Stimulated activated CD4-positive, alpha-beta T cell treated with anti-CD3 and anti-CD28 coated beads, Interleukin-4, amount 100 ng/mL, for 4 hours (primary cell): ENCODE measurements at places on chromosomes 3 and 15.

DNA sequence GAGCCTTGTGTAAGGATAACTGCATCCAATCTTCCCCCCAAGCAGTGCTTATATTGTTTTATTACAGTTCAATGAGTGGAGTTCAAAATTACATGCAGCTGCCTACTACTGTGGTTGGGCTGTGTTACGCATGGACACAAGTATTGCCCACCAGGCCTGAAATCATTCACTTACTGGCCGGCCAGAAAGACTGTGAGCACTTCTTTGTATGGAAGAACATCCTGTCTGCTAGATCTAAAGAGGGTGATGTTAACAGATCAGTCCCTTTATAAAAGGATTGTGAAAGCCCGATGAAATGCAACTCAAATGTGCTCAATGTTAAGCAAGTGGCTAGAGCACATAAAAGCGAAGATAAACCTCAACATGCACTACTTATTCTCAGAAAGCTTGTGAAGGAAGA is 132.5 kb downstream of the FOXP1 start:
- no peak for DNase-seq

GRCh38 chr15:63600001-63600615 is 2.9 kb downstream of the FBXL22 start:
- peak; percentile 7 for DNase-seq

- DNase-seq, result no peak
Measured at GRCh38 chr3:22996920-22997571, 206.1 kb upstream of the UBE2E2 start.

DNA sequence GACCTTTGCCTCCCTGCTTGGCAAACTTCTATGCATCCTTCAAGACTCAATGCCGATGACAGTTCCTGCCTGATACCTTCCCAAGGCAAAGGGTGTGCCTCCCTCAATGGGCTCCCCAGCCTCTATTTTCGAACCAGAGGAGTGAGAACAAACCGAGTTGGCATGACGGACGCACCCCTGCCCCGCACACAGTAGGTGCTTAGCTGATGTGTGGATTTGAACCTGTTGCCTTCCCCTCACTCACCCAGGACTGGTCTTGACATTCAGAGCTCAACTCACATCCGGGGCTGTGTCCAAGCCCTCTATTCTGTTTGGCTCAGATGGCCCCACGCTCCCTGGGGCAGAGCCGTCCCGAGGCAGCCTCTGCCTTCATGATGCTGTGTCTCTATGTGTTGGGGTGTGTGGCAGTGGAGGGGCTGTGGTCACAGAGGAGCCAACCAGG is 52.2 kb upstream of the SLC6A11 start:
- no peak for DNase-seq

GRCh38 chr15:66767240-66767659 is 65.2 kb downstream of the SMAD6 start:
- DNase-seq, result no peak

DNA sequence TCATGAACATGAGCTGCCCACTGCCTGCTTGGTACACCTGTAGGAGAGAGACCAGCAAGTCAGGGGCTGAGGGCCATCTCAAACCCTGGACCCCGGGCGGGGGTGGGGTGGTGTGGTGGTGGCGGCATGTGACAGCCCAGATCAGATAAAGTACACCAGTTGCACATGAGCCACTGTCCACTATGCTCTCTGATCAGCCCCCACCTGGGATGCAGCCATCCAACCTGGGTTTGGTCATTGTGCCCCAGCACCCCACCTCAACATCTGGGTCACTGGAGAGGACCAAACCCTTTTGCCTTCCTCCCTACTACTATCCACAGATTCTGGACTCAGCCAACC is 3.0 kb upstream of the NCKIPSD start:
- DNase-seq, result no peak

DNA sequence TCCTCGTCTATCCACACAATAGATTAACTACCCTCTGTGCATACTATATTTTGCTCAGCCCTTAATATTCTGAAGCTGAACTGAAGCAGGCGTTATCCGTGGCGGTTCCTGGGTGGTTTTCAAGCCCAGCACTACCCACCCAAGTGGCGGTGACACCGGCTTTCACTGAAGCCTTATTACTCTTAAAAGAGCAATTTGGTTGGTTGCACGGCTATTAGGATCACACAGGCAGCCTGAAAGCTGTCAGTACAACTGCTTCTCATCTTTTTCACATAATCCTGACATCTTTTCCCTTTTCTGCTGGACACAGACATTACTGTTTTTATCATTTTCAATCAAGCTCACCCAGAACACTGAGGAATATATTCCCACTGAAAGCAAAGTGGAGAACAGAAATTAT is 525.3 kb upstream of the ZNF717 start:
- no peak for DNase-seq

- no peak for DNase-seq
Measured at GRCh38 chr3:90145094-90145860, 1037.9 kb downstream of the EPHA3 start.

DNA sequence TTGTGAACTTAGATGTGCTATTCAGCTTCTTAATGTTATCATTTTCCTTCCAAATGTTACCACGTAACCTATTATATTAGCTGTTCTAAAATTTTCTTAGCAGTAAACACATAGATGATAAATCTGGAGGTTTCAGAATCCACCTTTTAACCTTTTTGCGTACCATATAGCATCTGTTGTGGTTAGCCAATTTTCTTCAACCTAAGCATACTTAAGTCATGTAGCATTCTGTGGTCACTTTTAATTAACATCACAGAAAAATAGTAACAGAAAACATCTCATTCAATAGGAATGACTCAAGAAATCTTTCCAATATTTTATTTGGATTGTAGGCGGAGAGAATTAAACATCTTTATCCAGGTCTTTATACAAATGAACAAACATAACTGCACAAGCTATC is 1465.3 kb upstream of the GBE1 start:
- no peak for DNase-seq

GRCh38 chr3:57152151-57153143 is 12.7 kb downstream of the IL17RD start:
- no peak for DNase-seq

DNA sequence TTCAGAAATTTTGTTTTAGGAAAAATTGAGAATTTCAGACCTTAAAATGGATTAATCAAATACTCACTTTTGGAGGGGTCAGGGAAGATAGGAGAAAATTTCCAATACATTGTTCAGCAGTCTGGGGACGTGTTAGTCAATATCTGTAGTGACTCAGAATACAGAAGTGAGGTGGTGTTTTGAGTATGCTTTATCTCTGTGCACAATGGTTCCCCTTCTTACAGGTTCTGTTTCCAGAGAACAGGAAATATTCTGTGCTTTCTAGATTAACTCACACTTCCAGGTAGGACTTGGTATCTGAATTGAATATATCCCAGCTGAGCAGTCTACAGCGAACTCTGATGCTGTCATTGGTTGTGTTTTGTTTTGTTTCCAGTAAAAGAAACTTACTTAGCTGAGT is 30.7 kb upstream of the CCDC54 start:
- no peak for DNase-seq

- no peak for DNase-seq
Measured at GRCh38 chr3:3110299-3110630, at the start of gene IL5RA. IL5RA (minus strand) TSS chr3:3110374; CDS start chr3:3104984, 5,390 bp downstream.

- no peak for DNase-seq
Measured at GRCh38 chr3:180421221-180421620, 180.7 kb upstream of the TTC14 start.

GRCh38 chr15:22952796-22953579 is 27.2 kb downstream of the CYFIP1 start:
- DNase-seq, result no peak

DNA sequence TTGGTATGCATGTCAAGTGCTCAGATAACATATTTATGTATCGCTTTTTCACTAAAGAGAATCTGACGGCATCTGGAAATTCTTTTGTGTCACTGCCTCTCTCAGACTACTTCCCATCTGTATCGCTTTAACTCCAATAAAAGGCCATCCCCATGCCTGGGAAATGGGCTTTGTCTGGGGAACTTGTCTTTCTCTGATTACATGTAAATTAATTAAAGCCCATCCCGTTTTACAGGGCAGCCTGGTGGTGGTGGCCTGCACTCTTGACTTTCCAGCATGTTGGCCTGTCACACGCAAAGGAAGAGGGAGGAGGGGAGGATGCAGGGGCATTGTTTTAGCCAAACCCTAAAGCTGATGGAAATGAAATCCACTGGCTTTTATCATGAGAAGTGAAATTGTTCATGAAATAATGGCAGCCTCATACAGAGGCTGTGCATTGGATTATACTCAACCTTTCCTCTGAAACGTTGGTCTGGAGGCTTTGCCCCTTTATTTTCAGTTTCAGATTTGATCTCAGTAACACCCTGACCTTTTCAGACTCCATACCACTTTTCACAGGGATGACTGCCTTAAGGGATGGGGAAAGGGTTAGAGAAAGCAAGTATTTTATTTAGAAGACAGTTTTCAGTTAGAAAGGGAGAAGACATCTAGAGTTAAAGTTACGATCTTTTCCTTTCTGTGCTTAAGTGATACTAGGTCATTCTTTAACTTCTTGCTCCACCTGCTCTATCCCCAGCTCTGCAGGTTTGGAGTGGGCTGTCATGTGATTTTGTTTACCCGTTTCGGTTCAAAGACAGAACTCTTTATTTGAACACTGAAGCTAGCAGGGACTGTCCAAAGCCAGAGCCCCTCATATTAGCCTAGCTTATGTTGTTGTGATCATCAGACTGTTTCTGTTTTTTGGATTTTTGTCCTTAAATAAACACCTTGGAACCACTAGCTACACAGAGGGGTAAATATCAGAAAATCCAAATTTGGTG is 94.6 kb upstream of the CTDSPL start:
- DNase-seq, result no peak

- DNase-seq, result no peak
Measured at GRCh38 chr15:74565381-74566085, 24.5 kb downstream of the ARID3B start.

DNA sequence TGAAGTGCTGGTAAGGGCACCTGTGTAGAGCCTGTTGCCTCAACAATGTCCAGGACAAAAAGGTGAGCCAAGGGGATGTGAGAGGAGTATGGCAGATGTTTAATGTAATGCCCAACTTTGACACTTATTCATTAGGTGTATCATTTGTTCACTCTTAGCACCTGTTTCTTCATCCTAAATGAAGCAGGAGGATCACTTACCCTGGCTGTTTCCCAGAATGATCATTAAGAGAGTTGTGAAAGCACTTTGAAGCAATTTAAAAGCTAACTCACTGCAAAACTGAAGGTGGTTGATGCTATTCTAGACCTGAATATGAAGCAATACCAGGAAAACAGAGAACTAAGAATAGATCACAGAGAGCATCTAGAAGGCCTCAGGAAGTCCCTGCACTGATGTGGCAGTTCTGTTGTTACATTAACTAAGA is 3.4 kb upstream of the HHLA2 start:
- no peak for DNase-seq

DNA sequence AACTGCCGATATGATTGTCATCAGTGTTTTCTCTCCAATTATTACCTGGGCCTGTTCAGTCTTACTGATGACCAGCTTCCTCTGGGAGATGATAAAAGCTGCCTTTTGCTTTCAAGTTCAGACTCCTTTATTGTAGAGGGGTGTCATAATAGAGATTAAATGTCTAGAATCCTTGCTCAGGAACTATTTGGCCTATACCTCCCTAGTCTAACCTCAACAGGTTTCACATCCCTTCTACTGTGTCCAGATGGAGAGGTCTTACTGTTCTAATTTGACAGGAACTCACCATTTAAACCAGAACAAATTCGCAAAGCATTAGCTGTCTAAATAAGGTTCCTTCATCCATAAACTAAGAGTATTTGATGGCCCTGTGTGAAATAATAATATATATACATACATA is 88.0 kb downstream of the BCHE start:
- no peak for DNase-seq
